ENCODE measurements at places on chromosomes 11 and 22. TPM values are rescaled to one million over a fixed set of nuclear protein-coding genes. Genes with fewer than 3 reads are reported as not detected.

Gene SMARCB1
- 32.1 TPM for polyA plus RNA-seq

Gene KREMEN1
- 31.4 TPM for polyA plus RNA-seq

Gene HOATZ
- not detected for polyA plus RNA-seq

Gene CRYBB3
- polyA plus RNA-seq: 1.1 TPM

Gene ABCC8
- polyA plus RNA-seq: 0.10 TPM
